ENCODE measurements at places on chromosomes 11 and 22.

- DNase-seq: no peak
Measured at GRCh38 chr11:35426351-35426750, 7.0 kb upstream of the SLC1A2 start.

- no peak for DNase-seq
Measured at GRCh38 chr11:11521306-11522002, 100.4 kb downstream of the GALNT18 start.

GRCh38 chr11:85540635-85541205 lies 86.4 kb downstream of the DLG2 start:
- no peak for DNase-seq

GRCh38 chr11:128776424-128777284 lies 82.8 kb downstream of the FLI1 start:
- DNase-seq: peak; percentile 37

DNA sequence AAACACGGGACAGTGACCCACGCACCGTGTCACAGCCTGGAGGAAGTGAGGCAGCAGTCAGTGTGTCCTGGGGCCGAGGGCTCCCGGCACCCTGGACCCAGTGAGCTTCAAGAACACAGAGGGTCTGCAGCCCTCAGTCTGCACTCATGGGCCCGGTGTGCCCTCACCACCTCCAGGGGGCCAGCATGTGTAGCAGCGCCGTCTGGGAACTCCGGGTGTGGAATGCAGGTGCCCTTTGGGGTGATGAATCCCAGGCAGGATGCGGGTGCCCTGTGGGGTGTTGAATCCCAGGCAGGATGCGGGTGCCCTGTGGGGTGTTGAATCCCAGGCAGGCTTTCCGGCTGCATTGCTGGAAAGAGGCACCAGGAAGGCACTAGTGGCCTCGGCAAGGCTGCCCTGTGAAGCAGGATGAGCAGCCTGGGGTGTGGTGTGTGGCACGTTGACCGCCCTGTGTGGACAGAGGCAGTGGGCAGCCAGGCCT lies 1399.9 kb downstream of the BRD1 start:
- DNase-seq: no peak

DNA sequence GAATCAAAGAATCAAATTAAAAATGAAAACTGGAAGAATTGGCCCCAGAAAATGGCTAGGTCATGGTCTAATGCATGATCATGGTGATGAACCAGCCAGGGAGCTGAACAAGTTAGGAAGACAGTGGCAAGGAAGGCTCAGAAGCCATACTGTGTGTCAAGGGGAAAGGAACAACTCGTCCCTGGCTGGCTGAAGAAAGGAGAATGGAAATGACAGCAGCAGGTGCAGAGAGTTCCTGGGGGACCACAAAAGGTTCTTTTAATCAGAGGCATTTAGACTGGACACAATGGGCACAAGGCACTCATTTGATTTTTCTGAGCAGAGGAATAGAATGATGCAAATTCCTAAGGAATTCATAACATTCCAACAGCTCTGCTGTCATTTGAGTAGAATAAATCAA lies 209.9 kb downstream of the LARGE1 start:
- no peak for DNase-seq

GRCh38 chr11:76047231-76047630 lies 159.1 kb downstream of the WNT11 start:
- no peak for DNase-seq

DNA sequence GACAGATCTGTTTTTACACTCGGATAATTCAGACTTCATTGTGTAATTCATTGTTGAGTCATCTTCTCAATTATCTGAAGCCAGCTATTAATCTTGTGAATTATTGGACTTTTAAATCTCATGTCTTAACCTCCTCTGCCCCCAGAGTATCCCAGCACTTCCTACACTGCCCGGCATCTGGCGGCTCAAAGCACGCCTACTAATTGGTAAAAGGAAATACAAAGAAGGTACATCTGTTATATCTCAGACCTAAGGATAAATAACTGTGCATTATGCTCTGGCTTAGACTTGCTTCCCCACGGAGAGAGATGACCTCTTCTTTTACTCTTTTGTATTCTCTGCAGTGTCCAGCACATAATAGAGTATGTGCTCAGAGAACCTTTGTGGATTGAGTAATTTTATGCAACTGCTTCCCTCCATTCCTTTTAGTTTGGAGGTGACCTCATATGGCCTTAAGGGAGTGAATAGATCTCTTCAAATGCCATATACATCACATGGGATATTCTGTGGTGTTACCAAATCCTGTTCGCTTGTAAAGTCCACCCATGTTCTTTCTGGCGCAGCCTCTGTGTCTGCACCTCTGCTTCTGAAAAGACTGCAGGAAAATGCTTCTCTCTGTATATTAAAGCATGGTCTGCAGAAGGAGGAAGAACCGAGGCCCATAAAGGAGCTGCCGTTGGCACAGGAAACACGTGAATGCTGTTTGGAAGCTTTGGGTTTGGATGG lies 125.6 kb upstream of the SORL1-AS1 start:
- DNase-seq: no peak

- DNase-seq: no peak
Measured at GRCh38 chr11:115897707-115898106, 393.5 kb upstream of the CADM1 start.

DNA sequence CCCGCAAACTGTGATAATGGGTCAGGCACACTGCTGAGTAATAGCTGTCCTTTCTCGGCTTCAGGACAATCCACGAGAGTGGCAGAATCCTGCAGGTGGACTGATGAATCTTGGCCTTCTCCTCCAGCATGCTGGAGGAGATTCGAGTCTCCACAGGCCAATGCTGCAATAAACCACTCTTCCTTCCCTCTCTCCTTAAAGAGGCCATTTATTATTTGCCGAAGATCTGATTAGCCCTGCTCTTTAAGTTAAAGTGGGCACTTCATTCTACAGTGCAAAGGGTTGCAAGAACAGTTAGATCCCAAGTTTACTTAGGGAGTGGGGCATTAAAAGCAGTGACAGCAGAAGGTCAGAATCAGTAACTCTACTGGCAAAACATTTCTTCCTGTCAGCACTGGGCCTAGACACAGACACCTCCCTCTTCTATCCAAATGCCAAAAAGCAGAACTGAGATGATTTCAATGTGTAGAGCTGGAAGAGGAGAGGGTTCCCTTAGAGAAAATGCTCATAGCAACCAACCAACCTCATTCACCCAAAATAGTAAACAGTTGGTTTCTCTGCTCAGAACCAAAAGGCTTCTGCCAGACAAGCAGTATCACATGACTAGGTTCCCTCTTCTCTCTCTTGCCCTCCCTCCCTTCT lies 121.7 kb downstream of the SGSM3 start:
- DNase-seq: no peak

- DNase-seq: peak; percentile 41
Measured at GRCh38 chr11:102794382-102794781, 3.6 kb downstream of the MMP1 start.

All from HuH-7 (cell line).